ENCODE measurements at places on chromosomes 13 and 19.

DNA sequence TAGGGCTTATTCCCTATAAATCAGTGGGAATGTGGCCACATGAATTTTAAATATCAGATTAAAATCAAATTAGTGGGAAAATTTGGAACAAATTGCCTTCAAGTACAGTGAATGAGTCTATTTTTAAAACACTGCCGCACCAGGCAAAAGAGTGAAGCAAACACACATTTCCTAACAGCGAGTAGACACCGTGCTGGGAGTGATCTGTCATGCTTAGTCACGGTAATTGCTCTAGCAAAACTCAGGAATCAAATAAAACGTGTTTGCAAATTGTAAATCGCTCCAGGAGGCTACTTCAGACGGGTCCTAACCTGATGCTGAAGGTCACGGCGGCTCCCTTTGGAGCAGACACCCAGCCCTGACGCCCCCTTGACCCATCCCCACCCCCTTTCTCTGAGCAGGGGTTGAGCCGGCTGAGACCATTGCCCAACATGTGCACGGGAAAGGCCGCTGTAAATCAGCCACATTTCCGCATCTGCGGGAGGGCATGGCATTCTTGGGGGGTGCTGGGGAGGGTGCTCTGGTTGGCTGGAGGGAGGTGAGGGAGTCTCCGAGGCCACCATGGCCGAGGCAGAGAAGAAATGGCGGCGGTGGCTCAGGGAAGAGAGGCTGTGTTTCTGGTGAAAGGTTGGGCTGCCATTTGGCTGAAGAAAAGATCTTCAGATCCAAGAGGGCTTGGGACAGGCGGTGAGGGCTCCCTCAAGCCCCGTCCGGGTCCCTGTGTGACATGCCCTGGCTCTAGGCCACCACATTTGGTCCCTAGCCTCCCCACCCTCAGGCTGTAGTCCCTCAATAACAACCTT lies 8.9 kb downstream of the CEBPA start:
- DNase-seq: no peak

GRCh38 chr19:45591004-45591637 lies 6.5 kb upstream of the OPA3 start:
- no peak for DNase-seq

GRCh38 chr13:108120856-108121255 lies 94.5 kb downstream of the LIG4 start:
- DNase-seq: no peak

DNA sequence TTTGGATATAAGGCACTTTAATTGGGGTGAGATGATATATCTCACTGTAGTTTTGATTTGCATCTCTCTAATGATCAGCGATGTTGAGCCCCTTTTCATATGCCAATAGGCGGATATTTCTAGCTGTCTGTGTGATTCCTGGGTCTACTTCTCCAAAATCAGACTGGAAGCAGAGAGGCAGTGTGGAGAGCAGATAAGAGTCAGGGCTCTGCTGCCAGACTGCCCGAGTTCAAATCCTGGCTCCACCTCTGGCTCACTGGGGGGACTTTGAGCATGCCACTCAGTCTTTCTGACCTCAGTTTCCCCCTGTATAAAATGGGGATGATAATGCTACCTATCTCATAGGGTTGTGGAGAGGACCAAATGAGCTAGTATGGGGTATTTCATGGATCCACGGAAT lies 24.0 kb upstream of the ACP7 start:
- no peak for DNase-seq

- DNase-seq: no peak
These were observed 6.5 kb upstream of the IFNL2 start for GRCh38 chr19:39261704-39262103.

DNA sequence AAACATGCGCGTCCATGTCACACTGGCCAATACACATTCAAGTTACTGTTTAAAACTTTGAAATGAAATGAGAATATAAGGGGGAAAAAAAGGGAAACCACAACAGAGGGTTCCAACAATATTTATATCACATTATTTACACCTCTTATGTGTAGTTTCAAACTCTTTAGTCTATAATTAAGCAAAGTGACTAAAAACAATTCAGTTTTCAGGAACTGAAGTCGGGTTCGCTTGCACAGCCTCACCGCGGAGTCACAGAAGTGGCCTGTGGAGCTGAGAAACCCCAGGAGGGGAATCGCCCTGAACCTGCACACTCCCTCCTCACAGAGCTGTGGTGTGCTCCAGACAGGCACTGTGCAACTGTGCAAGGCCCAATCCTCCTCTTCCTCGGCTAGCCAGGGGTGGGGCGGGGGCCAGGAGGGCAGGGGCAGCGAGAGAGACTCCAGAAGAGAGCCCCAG lies 75.9 kb downstream of the STK24 start:
- no peak for DNase-seq

DNA sequence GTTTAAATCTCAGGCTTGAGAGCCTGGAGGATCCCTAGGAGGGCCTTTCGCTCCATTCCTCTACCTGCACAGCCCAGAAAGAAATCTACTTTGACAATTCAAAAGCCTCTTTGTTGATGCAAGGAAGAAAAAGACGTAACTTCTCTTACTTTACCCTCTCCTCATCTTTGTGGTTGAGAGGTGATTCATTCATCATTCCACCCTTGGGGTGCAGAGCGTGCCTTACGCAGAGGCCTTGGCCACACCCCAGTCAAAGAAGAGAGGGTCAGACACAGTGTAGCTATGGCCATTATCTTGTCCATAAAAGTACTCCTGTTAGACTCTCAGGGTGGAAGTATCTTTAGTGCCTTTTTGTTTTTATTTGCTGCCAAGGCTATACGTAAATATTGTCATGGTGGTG lies 184.0 kb downstream of the IRS2 start:
- no peak for DNase-seq

DNA sequence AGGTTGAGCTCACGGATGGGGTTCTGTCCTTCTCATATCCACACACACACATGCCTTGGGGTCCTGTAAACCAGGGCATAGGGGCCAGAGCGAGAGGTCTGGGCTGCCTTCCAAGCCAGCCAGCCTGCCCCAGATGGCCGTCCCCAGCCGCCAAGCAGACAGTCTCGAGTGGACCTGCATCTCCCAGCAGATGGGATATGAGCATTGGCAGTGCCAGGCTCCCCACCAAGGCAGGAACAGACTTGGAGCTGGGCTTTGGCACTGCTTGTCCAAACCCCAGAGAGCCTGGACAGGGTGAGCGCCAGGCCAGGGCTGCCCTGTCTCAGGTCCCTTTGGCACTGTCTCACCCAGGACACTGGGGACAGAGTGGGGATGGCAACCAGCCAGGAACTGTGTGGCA lies 130.4 kb downstream of the DPF1 start:
- no peak for DNase-seq

DNA sequence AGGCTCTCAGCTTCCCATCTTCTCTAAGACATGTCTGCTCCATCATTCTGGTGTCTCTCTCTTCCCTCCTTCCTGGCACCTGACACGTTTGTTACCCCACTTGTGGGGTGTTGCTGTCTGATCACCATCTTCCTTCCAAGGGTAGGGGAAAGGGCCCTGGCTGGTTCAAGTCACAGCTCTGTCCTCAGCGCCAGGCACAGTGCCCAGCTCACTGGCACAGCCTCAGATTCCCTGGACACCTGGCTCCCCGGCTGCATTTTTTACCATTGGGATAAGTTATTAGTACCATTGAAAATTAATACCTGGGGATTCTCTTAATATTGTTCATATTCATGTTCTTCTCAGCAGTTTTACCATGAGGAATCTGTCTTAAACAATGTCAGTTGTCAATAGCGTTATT lies 50.8 kb upstream of the LDLR start:
- DNase-seq: no peak

- DNase-seq: no peak
These were observed 214.0 kb downstream of the LHFPL6 start for GRCh38 chr13:39389013-39389412.

DNA sequence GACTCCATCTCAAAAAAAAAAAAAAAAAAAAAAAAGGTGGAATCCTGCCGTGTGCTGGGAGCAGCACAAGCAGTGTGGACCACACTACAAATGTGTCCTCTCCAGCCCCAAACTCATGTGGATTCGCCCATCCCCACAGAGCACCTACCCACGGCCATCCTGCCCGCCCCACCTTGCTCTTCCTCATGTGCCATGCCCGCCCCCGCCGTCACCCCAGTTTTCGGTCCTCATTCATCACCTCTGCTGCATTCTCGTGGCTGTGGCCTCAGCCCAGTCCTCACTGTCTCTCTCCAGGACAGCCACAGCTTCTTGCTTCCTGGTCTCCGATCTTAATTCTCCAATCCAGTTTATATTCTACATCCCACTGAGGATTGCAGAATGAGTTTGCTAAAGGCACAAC lies 80.0 kb upstream of the TM9SF2 start:
- no peak for DNase-seq

DNA sequence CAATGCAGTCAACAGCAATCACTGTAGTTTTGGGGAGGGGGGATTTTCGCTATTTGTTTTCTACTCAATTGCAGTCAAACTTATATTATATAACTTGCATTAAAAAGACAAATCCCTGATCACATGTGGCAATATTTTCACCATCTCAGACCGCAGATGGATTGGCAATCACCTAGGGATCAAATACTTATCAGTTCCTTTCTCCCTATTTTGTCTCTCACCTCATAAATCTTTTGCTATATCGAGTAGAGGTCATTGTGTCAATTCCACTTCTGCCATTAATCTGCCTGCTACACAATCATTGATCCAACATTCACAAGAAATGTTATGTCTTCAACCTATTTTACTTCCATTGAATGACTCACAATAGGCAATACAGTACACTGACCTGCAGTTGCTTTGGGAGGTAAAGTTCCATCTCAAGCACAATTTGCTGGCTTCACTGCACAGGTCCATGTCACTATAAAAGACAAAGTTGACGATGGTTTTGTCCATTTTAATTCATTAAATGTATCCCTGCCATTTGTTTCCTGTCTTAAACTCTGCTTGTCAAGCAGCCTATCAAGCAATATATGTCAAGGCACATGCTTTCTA lies 415.8 kb upstream of the PCDH9 start:
- DNase-seq: no peak

- no peak for DNase-seq
These were observed 176.5 kb downstream of the CACNA1A start for GRCh38 chr19:13329766-13330165.

DNA sequence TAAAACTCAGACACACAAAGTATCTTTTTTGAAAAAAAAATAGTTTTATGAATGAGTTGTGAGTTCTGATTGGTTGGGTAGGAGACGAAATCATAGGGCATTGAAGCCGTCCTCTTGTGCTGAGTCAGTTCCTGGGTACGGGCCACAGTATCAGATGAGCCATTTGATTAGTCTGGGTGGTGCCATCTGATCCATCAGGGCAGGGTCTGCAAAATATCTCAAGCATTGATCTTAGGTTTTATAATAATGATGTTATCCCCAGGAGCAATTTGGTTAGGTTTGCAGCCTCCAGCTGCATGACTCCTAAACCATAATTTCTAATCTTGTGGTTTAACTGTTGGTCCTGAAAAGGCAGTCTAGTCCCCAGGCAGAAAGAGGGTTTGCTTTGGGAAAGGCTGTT lies 1310.6 kb downstream of the SLITRK1 start:
- no peak for DNase-seq

DNA sequence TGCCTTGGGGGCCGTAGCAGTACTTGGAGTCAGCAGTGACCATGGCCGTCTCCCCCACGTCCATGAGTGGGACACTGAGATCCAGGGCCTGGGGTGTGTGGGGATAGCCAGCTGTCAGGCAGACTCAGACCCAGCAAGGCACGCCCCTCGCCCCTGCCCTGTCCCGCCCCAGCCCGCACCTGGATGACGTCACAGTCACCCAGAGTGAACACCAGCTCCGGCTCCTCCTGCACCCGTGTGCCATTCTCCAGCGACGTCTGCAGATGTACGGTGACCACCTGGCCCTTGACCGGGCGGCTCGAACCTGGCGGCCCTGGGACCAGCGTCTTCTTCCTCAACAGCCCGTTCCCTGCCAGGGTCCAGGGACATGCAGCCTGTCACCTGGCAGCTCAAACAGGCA lies 4.0 kb downstream of the FKBP8 start:
- DNase-seq: no peak

- DNase-seq: no peak
These were observed 8.0 kb upstream of the POU2F2 start for GRCh38 chr19:42140125-42140754.

DNA sequence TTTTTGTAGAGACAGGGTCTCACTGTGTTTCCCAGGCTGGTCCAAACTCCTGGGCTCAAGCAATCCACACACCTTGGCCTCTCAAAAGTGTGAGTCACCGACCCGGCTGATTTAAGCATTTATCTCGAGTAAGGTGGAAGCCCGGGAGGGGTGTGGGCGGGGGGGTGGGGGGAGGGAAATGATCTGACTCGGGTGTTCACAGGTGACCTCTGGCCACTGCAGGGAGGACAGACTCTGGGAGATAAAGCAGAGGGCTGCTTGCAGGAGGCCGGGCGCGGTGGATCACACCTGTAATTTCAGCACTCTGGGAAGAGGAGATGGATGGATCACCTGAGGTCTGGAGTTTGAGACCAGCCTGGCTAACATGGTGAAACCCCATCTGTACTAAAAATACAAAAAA lies 7.9 kb downstream of the DENND1C start:
- no peak for DNase-seq

DNA sequence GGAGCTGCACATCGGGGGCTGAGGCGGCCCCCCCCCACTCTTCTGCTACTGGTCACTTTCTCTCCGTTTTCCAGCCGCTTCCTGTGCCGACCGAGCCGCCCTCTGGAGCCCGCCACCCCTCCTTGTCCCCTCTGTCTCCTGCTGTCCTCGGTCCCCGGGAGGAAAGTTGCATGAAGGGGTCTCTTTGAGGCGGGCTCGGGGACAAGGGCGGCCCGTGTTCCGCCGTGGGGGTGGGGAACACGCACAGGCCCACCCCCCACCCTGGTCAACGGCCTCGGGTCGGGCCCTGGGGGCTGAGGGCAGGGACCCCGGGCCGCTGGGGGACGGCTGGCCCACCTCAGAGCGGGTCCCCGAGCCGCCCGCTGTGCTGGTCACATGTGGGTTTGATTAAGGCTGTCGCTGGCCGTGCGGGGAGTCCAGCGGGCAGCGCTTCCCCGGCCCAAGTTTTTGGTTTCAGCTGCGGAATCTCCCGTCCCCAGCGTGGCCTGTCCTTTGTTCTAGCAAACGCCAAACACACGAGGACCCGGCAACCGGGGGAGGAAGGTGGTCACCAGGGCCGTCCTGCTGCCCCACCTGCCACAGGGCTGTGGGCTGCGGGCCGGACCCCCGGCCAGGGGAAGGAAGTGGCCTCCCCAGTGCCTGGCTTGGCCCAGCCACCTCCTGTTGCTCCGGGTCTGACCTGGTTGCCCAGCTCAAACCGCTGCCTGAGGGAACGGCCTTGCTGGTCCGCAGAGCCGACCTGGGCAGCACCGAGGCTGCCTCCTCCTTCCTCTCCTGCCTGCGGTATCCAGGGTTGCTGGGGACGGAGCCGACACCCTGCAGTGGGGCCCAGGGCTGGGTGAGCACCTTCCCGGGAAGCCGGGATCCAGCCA lies 1.9 kb downstream of the EFNA2 start:
- DNase-seq: no peak

DNA sequence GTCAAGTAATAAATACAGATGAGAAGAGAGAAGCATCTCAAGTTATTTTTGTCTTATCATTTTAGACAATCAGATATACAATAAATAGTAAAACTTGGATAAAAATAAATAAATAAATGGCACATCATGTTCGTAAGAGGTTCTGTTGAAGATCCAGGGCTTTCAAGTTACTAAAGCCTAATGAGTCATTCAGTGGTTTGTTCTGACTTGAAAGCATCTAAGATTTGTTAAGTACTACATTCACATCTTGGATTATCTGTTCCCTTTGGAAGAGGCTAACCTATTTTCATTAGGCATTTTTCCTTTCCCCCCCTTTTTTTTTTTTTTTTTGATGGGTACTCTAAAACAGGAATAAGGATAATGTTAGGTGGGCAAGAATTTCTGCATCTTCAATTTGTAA lies 429.3 kb downstream of the PCDH20 start:
- DNase-seq: no peak

- DNase-seq: no peak
These were observed 45.6 kb downstream of the EDNRB start for GRCh38 chr13:77872995-77873394.
